ENCODE measurements at places on chromosomes 6 and 20.

- no peak for DNase-seq
Observed at GRCh38 chr6:96724641-96725040, 112.6 kb downstream of the GPR63 start.

DNA sequence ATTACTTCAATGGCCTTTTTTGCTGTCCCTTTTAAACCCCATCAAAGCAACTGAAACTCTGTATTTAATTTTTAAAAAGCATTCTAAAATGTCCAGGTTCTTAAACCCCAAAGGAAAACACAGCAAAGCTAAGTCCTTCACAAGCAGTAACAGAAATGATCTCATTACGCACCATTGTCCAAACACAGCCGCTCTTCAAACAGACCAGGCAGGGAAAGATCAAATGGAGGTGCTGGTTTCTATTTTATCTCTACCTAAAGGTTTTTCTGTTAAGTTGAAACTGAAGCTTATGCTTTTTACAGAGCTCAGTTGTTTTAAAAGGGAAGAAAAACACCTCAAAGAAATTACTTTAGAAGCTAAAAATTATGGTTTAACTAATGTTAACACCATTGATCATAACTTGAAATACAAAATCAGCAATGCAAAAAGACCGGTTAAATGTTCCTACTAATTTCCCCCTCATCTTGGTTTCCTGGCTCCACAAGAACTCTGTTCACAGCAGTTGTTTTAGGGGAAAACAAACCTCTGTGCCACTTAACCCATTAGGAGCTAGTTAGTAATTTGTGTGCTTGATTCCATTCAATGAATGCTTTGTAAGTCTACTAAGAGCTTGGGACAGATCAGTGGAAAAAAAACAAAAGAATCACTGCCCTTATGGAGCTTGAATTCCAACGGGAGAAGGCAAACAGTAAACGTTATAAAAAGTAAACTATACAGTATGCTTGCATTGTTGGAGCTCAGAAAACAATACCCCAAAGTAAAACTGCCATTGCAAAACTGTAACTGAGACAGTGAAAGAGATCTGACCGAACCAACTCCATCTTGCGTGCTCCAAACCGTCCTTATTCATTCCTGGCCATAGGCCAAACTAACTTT, 87.4 kb downstream of the CD24 start:
- no peak for DNase-seq

GRCh38 chr20:42549496-42549895, 640.2 kb downstream of the PTPRT start:
- DNase-seq, result no peak

DNA sequence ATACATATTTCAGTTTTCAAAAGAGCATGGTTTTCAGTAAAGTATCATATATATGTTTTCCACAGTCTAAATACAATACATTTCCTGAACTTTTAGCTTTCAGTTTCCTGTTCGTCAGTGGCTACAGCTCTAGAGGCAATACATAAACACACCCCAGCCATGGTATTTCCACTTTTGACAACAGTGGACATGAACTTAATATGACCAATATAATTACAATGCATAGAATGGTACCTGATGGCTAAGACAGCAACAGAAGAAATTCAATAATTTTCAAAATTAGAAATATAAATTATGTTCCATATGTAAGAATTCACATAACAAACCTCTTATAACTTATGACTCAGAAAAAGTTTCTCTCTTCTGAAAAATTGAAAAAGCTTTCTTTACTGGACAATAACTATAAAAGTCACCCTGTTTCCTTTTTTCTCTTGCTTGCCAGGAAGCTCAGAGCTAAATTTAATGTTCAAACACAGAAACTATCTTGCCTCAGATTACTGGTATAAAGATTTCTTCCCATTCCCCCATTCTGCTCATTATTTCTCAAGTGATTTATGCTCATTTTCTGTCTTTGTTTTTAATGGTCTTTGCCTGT, 19.2 kb downstream of the FKBP5 start:
- DNase-seq, result no peak

GRCh38 chr6:11315743-11316437, 83.4 kb upstream of the NEDD9 start:
- peak; percentile 88 for DNase-seq

GRCh38 chr6:101224751-101225150, 168.8 kb upstream of the GRIK2 start:
- no peak for DNase-seq

- DNase-seq, result no peak
Observed at GRCh38 chr6:14674867-14675648, 557.5 kb downstream of the CD83 start.

GRCh38 chr6:148518511-148519156, 176.0 kb downstream of the SASH1 start:
- no peak for DNase-seq

GRCh38 chr20:13533946-13534345, 104.8 kb downstream of the TASP1 start:
- no peak for DNase-seq

DNA sequence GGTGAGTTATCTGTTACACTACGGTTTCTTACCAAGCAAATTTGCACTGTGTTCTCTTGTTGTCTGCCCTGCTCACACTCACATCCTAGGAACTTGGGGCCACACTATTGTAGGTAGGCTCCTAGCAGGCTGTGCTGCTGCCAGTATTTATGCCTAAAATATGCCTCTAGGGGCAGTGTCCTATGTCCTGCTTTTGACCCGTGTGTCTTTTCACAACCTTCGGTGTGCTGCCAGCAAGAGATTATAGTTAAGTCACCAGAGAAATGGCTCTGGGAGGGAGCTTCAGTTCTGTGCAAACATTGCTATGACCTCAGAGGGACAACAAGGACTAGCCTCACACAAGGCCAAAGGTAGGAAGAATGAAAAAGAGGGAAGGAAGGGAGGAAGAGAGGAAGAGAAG, 8.9 kb upstream of the TAAR5 start:
- DNase-seq, result no peak

DNA sequence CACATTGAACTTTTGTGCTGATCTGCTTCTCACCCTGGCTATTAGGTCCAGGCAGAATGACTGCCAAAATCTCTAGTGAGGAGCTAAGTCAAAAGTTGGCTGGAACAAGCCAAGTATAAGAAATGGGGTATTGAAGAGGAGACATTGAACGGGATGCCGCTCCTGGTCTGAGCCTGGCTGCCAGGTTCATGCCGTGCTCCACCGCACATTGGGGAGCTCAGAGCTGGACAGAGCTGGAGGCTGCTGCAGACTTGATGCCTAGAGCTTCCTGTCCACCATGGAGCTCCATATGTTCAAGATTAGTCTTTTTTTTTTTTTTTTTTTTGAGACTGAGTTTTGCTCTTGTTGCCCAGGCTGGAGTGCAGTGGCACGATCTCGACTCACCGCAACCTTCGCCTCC, 4.1 kb upstream of the IFT52 start:
- no peak for DNase-seq

DNA sequence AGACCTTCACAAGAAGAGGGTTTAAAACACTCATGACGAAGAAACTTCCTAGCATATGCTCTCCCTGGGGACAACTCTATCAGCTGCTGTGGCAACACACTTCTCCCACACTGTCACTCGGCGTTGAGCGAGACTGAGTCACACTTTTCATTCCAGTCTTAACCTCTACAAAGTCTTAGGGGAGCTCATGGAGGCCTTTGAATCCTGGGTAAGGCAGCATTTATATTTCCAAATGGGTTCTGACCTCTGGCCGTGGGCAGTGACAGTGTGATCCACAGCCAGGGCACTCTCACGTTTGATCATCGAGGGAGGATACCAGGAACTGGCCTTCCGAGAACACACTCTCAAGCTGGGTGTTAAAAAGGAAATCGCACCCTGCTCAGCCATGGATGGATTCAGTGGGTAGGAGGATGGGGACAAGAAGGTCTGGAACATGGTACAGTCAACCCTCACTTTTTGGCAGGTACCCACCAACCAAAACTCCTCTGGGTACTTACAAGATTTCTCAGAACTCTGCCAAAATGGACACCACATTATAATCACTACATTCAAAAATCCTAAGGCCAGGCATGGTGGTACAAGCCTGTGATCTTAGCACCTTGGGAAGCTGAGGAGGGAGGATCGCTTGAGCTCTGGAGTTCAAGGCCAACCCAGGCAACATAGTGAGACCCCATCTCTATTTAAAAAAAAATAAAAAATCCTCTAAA, 19.6 kb downstream of the RRBP1 start:
- DNase-seq, result peak; percentile 95

- no peak for DNase-seq
Observed at GRCh38 chr6:130840050-130840449, 12.8 kb downstream of the SMLR1 start.
